Anterior cingulate cortex (tissue), 58 donors: ENCODE measurements at places on chromosomes 3 and 15.

DNA sequence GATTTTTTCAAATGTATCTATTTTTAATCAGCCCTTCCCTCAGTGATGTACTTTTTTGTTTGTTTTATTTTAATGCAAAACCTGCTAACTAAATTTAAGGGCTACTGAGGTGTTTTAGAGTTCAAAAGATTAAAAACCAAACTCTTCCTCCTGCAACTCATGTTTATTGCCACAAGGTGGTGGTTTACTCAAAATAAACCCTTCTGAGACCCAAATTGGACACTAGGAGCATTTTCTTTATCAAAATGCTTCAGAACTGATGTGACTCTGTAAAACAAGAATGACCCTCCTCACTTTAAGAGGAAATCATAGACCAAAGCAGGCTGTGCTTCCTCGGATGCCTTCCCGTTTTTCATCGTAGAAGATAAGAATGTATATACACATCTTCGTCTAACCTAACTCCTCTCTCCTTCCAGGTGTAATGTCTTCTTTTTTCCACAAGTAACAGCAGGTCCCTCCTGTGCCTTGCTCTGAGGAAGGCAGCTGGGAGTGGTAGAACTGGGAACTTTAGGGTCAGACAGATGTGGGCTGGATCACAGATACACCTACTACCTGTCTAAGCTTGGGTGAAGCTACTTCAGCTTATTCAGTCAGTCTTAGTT lies 2.9 kb upstream of the NME9 start:
- no peak for DNase-seq

DNA sequence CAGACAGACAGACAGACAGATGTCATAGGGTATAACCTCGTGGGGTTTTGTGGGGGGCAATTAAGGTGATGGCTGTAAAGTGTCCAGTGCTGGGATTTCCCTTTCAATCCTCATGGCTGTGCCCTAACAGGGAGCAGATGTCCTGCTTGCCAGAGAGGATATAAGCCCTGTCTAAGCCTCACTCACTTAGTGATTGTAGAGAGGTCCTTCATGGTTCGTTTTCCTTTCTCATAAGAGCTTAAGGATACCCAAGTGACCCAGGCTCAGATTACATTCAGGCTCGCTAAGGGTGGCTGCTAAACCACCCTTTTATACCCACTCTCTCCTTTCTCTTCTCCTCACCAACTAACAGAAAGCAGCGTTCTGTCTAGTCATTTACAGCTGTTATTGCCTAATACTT lies 19.2 kb downstream of the LYSMD2 start:
- no peak for DNase-seq

DNA sequence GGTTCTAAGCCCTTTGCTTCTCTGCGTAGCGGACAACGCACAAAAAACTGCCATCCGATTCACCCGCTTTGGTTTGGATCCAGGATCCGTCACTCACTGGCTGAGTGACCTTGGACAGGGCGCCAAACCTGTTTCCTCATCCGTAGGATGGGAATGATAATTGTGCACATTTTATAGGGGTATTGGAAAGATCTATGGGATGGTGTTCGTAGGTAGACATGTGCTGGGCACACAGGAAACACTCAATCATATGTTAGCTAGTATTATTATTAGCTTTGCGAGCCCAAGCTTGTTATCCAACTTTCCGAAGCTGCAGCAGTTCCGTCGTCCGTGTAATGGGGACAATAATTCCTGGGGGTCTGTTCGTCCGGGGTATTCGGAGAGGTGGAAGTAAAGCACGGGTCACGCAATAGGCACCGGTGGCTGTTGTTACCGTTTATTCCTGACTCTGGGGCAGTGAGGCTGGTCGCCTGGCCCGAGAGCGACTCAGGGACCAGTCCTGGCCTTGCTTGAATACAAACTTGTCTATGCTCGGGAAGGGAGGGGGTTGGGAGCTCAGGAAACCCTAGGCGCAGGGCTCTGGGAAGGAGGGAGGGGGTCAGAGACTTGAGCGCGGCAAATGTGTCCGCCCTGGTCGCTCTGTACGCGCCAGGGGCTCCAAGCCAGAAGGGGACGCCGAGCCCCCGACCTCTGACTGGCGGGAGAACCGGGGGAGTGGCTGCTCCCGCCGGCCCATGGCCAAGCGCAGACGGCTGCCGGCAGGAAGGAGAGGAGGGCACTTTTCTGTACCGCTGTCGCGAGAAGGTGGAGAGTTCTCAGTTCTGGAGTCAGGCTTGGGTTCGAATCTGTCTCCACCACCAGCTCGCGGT lies 1.3 kb downstream of the SPSB4 start:
- no peak for DNase-seq

DNA sequence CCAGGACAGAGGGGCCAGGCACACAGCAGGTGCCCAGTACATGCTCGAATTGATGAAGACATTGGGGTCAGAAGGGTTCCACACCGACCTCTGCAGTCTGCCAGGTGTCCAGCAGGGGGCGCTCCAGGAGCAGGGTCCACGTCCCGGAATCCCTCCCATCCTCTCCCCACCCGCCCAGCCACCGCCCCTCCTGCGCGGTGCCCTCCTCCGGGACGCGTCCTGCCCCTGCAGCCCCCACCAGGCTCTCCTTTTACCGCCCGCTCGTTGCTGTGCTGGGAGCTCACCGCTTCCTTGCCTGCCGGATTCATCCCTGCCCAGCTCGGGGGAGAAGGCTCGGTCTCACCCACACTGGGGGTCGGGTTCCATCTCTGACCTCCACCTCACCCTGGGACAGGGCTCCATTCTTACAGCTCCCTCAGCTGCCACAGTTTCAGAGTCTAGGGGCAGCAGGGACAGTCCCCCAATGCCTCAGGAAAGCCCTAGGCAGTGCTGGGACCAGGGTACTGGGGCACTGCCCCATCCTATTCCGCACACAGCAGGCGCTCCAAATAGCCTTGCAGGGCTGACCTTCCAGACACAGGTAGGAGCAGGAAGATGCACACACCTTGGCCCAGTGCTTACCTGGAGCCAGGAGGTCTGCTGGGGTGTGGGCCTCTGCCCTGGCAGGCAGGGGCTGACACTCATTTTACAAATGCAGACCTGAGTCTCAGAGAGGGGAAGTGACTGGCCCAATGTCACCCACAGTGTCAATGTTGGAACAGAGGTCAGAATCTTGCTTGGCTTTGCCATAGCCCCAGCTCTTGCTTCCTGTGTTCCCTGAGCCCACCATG lies 31.0 kb downstream of the GRIP2 start:
- DNase-seq, result peak; percentile 22
